ENCODE measurements at places on chromosomes 7 and 10.
A peak's percentile ranks its signal among the peaks of the same experiment; 100 is the strongest.

- DNase-seq, result no peak
These were observed 175.9 kb upstream of the GHITM start for GRCh38 chr10:83963446-83963845.

DNA sequence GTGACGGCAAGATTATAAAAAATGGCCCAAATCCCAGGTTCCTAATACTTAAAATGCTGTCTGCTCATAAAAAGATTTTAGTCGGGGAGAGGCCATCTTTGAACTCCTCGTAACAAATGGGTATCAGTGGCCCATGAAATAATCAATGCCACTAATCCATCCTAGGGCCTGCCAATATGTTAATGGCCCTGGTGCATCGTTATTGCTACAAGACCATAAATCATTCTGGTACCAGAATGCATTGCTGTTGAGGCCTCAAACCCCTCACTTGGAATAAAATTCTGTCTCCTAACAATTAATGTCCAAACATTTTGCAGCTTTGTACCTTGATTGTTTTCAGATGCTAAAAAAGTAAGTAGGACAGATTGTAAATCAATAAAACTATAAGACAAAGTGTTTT is 290.6 kb downstream of the LRMDA start:
- no peak for DNase-seq

DNA sequence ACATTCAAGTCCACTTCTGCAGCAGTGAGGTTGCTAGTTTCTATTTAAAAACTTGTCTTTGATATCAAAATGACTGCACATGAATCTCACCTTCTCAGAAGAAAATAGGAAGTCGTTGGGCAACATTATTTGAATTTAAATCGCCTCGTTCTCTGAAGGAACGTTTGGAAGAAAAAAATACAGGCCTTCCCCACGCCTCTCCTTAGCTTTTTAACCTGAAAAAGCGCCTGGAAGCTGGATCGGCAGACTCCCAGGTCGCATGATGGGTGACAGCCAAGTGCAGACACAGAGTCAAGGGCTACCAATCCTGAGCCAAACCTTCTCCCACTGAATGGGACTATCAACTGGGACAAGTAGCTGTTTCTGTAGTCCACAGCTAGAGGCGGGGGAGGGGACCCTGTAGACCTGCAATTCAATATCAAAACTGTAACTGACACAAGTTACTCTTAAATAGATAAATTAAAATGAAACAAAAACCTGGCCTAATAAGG is 2.2 kb downstream of the FAM53B start:
- no peak for DNase-seq

GRCh38 chr7:39855325-39855674 is 94.8 kb upstream of the CDK13 start:
- DNase-seq, result no peak

DNA sequence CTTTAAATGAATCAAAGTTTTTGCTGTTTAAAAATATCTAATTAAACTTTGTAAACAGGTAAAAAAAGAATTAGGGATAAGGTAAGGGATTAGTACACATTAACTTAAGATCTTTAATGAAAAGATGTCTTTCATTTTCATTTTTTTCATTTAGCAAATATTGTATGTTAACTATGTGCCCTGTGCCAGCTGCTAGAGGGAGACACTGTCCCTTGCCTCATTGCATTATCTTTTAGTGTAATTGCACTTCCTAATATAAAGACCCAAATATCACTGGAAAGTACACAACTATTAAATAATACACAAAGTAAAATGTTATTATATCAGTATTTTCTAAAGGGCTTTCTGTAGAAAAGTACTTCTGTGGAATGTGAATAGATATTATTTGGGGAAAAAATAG is 102.7 kb downstream of the GPR37 start:
- DNase-seq, result no peak

GRCh38 chr10:106474876-106475275 is 689.6 kb downstream of the SORCS1 start:
- no peak for DNase-seq

DNA sequence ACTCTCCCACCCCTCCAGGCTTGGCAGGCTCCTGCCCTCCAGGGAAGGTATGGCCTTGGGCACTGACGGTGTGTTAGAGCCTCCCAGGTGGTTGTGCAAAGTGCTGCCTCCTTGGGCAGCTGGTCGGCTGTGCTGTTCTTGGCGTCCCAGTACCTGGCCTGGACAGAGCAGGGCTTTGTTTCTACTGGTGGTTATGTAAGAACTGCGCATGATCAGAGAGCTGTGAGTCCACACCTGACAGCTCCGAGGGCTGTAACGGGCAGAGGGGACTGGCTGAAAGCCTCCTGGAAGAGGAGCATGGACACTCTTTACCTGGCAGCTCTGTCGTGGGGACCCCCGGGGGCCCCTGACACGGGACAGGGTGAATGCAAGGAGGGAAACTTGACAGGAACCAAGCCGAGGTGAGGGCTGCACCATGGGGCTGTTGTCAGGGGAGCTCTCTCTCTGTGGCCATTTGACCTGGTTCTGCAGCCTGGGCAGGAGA is 3.1 kb upstream of the SFRP5 start:
- no peak for DNase-seq

DNA sequence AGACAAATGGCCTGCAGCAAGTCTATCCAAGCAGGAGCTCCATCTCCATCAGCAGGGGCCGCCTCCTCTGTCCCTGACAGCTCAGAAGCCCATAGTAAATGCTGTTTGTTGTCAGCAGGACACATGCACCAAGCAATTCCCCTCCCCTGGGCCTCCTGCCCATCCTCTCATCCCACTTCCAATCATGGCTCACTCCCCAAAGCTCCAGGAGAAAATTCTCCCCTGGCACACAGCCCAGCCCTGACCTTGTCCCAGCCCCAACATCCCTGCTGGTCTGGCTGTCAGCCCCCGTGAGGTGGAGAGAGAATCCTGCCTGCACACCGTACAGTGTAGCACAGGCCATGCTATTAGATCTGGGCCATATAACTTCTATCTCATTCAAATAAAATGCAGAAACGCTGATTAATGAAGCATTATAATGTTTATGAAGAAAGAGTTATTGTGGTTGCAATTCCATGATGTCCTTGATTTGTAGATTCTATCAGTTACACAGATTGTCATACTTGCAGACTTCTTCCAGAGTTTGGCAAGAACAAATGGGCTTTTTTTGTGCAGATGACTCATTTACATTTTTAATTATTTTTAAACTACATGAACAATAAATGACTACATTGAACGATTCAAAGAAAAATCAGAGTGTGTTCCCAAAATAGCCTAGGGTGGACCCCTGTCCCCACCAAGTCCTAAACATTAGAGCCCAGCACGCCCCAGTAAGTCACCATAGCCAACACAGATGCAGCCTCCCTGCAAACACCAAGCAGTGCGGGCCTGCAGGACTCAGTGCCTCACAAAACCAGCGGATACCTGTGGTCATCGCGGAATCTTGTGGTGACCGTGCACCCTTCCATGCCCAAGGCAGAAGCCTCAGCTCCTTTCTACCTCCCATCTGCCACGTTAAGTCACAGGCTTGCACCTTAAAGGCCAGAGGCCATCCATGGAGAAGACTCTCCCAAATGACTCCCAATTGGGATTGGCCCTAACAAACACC is 70.1 kb downstream of the COBL start:
- no peak for DNase-seq

DNA sequence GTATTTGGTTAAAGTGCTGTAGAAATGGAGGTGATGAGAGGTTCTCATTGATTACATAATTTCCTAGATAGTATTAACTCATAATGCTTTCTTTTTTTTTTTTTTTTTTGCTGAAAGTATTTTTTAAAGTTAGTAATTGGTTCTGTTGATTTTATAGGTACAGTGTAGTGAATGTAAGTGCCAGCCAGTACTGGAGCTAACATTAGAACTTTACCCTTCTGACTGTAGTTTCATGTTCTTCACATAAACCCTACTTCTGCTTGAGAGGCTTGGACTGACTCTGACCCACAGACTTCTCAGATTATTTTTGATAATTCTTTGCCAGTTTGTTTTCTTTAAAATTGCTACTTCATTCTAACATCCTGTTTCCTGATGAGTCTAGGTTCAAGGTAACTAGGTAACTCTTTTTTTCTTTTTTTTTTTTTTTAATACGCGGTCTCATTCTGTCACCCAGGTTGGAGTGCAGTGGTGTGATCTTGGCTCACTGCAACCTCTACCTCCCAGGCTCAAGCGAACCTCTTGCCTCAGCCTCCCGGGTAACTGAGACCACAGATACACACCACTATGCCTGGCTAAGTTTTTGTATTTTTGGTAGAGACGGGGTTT is 92.2 kb upstream of the OIT3 start:
- DNase-seq, result no peak

GRCh38 chr10:112950714-112951358 is 789 bp downstream of the TCF7L2 start:
- DNase-seq, result no peak

DNA sequence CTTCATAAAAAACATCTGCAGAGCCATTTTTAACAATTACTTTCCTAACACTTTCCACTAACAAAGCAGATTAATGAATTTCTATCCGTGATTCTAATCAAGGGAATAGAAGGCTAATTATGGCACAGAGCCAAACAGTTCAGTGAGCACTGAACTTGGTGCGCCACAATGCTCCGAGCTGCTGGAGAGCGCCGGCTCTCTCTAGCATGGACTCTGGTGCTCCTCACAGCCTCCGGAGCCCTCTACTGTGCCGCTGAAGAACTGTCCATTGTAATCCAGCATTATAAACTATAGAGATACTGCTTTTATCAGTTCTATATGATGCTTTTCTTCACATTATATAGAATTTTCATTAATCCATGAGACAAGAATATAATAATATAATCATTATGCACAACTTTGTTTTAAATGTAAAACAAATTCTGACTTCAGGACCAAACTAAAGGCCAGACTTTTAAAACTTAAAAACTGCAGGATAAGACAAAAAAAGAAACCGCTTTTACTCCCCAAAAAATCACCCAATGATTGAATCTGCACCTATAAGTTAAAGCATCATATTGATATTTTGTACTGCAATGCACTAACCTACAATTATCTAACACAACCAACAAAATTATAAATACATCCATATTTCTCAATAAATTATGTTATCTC is 123.6 kb downstream of the RNF32 start:
- DNase-seq, result peak; percentile 26

GRCh38 chr10:62354916-62355315 is 19.3 kb upstream of the ZNF365 start:
- DNase-seq, result peak; percentile 60

DNA sequence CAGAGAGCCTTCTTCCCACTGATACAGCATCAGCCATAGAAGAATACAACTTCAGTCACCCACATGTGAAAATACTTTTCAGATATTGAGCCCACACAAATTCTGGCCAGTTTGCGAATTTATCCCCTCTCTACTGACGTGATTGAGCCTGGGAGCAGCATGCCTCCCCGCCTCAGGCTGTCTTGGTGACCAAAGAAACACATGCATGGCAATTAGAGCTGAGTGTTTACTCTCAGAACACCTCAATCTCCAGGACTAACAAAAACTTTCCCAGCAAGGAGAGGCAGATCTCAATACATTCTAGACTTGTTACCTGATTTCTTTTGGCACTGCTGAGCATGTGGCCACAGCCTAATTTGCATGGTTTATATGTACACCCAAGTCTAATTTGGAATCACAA is 122.5 kb downstream of the TMEM26 start:
- DNase-seq, result no peak

GRCh38 chr7:83190659-83191389 is 28.1 kb upstream of the PCLO start:
- no peak for DNase-seq

GRCh38 chr7:67453580-67454380 is 457.1 kb downstream of the TYW1 start:
- DNase-seq, result no peak

Measured in non-pigmented ciliary epithelial cell (primary cell).